Stimulated activated CD4-positive, alpha-beta T cell treated with anti-CD3 and anti-CD28 coated beads, Interleukin-1b, Interleukin-23, amount 100 ng/mL, for 24 hours (primary cell): ENCODE measurements at places on chromosomes 5 and 9.

DNA sequence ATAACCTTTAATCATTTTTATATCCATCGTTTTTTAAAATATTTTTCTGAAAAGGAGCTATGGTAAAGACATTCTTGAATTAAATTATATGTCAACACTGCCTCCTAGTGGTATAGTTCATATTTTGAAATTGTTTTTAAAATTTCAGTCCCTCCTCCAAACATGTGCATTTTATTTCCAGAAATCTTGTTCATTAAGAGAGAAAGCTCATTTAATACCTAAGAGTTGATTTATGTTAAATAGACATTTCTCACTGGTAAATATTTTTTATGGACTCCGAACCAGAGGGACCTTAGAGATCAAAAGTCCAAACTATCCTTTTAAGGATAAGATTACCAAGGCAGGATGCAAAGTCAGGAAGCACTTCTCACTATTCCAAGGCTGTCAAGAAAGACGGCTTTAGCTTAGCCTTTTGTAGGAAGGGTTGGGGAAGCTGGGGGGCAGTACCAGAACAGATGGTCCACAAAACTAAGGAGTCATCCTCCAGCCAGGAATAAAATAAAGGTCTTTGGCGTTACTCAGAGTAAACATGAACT is 21.6 kb downstream of the BHMT start:
- DNase-seq: no peak

GRCh38 chr5:151758141-151758429 is 346 bp downstream of the ATOX1 start:
- no peak for DNase-seq

DNA sequence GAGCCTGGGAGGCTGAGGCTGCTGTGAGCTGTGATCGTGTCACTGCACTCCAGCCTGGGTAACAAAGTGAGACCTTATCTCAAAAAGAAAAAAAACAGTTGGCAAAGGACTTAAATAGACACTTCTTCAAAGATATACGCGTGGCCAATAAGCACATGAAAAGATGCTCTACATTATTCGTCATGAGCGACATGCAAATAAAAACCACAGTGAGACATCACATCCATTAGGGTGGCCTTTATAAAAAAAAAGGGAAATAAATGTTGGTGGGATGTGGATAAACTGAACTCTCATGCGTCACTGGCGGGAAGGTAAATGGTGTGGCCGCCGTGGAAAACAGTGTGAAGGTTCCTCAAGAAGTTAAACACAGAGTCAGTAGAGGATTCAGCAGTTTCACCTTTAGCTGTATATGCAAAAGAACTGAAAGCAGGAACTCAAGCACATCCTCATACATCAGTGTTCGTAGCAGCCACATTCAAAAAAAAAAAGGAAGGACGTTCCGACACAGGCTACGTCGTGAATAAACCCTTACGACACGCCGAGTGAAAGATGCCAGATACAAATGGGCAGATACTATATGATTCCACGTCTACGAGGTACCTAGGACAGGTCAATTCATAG is 24.5 kb upstream of the NRARP start:
- no peak for DNase-seq

- DNase-seq: no peak
These were observed 42.8 kb upstream of the TNFSF8 start for GRCh38 chr9:114973216-114973615.

DNA sequence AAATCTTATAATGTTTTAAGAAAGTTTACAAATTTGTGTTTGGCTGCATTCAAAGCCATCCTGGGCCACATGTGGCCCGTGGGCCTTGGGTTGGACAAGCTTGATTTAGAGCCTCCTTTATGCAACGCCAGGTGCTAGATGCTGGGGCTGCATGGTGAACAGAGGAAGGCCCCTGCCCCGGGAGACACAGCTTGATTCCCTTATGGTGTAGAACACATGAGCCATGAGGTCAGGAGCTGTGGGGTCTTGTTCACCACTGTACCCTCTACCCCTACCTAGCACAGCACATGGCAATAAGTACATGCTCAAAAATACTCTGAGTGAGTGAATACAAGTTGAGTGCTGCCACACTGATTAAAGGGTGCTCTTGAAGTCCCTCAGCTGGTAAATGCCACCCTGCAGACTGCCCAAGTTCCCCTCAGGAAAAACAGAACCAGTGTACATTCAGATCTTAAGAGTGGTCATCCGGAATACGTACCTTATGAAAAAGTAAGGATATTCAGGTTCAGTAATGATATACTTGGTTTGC is 71.9 kb downstream of the ARRDC3 start:
- no peak for DNase-seq

DNA sequence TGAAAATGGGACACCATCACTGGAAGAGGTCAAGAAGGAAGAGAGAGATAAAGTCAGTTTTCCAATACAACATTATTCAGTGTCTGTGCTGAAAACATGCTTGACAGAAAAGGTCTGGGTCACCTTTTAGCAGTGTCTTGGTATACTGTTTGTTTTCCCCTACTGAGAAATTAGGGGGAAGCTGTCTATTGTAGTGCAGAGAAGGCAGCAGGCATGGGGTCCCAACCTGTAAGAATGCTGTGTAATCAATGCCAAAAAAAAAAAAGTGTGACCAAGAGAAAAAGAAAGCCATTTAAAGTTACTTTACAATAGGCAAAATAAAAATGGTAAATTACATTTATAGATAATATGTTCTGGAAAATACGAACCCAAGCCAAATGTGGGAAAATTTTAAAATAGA is 139.3 kb downstream of the RAB3C start:
- no peak for DNase-seq

- DNase-seq: no peak
These were observed 34.9 kb upstream of the BASP1 start for GRCh38 chr5:17182494-17182893.

- DNase-seq: no peak
These were observed 29.3 kb upstream of the NKD2 start for GRCh38 chr5:979100-979817.

- DNase-seq: no peak
These were observed 24.9 kb downstream of the ADAM19 start for GRCh38 chr5:157550663-157551062.

DNA sequence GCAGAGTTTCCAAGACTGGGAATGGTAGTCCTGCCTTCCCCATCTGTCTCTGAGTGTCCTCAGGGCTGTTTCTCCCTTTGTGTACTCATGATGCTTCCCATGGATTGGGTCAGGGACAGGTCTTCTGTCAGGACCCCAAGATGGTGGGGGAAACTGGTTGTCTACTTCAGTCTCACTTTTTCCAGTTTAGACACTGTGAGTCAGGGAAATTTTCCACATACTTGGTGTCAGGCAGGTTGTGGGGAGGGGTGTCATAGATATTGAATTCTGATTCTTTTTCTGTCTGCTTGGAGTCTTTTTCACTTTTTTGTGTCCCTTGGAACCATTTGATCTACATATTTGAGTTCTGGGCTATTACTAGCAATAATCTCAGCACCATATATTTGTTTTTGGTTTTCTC is 10.3 kb downstream of the POLK start:
- DNase-seq: no peak

- DNase-seq: no peak
These were observed 220.4 kb upstream of the NREP start for GRCh38 chr5:111977436-111977829.

GRCh38 chr9:132894346-132894745 is 15.6 kb downstream of the SPACA9 start:
- no peak for DNase-seq

DNA sequence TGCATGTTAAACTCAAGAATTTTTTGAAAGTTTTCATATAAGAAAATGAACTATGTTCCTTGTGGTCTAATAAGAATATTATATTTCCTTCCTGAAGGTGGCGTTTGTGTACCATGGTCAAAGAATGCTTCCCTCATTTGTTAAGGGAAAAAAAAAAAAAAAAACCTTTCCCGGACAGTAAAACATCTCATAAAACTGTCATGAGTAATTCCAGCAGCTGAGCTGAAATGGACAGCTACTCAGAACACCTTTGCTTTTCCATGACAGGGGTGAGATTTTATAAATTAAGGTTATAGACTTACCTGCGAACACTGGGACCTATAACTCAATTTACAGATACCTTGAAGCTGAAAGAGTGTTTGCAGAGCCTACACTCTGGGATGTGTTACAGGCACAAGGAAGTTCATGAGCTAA is 113.2 kb upstream of the RANBP3L start:
- DNase-seq: no peak

- no peak for DNase-seq
These were observed 178.8 kb upstream of the IL12B start for GRCh38 chr5:159509002-159509660.

- no peak for DNase-seq
These were observed 706.0 kb upstream of the GRAMD2B start for GRCh38 chr5:125717209-125717608.

DNA sequence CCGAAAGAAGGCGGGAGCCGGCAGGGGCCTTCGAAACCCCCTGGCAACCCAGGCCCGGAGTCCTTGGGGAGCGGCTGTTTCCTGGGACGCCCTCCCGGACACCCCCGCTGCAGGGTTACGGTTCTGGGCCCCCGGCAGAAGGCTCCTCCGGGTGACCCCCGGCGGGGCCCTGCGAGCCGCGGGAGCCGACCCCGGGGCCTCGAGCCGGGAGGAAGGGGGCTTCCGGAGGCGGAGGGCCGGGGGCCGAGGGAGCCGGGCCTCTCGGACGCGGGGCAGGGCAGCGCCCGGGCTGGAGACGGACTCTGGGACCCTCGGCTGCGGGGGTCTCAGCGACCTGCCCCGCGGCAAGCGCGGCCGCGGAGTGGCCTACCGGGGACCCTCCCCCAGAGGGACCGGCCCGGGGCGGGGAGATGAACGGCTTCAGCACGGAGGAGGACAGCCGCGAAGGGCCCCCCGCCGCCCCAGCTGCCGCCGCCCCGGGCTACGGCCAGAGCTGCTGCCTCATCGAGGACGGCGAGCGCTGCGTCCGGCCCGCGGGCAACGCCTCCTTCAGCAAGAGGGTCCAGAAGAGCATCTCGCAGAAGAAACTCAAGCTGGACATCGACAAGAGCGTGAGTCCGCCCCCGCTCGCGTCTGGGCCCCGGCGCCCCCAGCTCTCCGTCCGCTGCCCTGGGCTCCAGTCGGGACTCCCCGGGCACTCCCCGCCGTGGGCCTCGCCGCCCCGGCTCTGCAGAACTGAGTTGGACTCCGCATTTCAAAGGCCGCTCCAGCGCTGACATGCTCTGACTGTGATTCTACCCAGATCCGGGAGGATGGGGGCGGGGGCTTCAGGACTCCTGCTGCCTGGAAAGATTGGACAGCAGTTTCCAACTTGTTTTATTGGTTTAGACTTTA is 645 bp downstream of the SAP30L start:
- DNase-seq: no peak

GRCh38 chr9:93061791-93062763 is 3.6 kb downstream of the SUSD3 start:
- no peak for DNase-seq

- DNase-seq: no peak
These were observed 55.6 kb downstream of the ANGPTL2 start for GRCh38 chr9:127066851-127067136.

DNA sequence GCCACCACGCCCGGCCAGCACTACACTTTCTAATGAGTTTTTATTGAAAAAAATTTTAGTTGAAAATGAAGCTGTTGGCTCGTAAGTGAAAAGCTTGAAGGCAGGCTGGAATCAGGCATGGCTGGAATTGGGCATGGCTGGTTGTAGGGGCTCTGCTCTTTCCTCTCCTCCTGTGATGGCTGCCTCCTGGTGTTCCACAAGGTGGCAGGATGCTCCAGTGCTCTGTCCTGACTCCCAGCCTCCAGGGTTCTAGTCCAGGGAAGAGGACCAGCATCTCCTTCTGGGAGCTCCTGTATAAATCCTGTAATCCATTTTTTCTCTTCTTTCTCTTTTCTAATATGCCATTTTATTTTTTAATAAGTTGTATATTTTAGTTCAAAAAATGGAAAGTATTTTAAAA is 57.2 kb upstream of the DHFR start:
- no peak for DNase-seq

GRCh38 chr5:111548348-111548950 is 36.1 kb upstream of the STARD4 start:
- no peak for DNase-seq

- DNase-seq: no peak
These were observed 27.5 kb upstream of the BOD1 start for GRCh38 chr5:173643964-173644363.

DNA sequence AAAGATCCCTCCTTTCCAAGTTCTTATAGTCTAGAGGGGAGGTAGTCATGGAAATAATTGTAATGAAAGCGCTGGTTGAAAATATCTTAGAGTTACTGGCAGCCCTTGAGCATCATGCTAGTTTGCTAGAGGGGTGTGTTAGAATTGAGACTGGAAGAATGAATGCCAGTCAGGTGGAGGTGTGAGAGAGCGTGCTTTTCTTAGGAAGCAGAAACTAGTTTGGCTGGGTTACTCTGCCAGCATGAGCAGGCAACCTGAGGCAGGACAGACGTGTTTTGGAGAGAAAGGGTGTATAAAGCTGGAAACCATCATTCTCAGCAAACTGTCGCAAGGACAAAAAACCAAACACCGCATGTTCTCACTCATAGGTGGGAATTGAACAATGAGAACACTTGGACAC is 43.6 kb upstream of the DHFR start:
- DNase-seq: no peak

DNA sequence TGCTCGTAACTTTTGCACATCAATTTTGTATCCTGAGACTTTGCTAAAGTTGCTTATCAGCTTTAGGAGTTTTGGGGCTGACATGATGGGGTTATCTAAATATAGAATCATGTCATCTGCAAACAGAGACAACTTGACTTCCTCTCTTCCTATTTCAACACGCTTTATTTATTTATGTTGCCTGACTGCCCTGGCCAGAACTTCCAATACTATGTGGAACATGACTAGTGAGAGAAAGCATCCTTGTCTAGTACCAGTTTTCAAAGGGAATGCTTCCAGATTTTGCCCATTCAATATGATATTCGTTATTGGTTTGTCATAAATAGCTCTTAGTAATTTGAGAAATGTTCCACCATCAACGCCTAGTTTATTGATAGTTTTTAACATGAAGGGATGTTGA is 65.4 kb upstream of the CDH12 start:
- DNase-seq: no peak

GRCh38 chr9:116447934-116448333 is 239.2 kb upstream of the TRIM32 start:
- no peak for DNase-seq

DNA sequence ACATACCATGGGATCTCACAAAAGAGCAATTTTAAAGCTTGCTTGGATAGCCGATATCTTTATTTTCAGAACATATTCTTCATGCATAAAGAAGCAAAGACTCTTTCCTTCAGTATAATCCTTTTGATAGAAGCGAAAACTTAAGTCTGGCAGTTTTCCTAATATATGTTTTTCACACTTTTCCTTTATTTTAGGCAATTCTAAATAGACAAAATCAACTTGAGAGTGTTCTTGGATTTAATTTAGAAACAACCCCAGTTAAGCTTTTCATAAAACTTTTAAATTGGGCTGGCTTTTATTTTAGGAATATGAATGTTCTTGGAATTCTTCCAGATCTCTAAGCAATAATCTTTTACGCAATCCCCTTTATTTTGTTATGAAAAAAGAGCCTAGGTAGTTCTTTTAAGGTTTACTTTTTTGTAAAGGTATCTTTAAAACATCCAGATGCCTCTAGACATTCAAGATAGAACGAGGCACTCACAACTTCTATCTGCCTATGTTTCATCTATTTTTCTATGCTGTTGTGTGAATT is 51.5 kb upstream of the HSPB3 start:
- DNase-seq: no peak

- DNase-seq: no peak
These were observed 542.3 kb downstream of the PDE4D start for GRCh38 chr5:59351076-59351794.

- no peak for DNase-seq
These were observed 4.9 kb upstream of the LHX2 start for GRCh38 chr9:124006448-124007361.

GRCh38 chr9:3732077-3733038 is 206.6 kb upstream of the RFX3 start:
- DNase-seq: peak; percentile 24
